H4 (cell line): ENCODE measurements at places on chromosomes 6 and 20. TPM values are rescaled to one million over a fixed set of nuclear protein-coding genes. Genes with fewer than 3 reads are reported as not detected.

Gene QKI
- 33.6 and 59.4 TPM in 2 replicates for total RNA-seq

Gene CCN5
- total RNA-seq, result 0.77 and 4.2 TPM in 2 replicates

Gene PTCHD4
- total RNA-seq, result 3.9 and 4.7 TPM in 2 replicates

Gene MAS1
- not detected in 2 replicates for total RNA-seq

GRCh38 chr6:161200610-161201370 is 73.1 kb downstream of the AGPAT4 start:
- no peak for DNase-seq

DNA sequence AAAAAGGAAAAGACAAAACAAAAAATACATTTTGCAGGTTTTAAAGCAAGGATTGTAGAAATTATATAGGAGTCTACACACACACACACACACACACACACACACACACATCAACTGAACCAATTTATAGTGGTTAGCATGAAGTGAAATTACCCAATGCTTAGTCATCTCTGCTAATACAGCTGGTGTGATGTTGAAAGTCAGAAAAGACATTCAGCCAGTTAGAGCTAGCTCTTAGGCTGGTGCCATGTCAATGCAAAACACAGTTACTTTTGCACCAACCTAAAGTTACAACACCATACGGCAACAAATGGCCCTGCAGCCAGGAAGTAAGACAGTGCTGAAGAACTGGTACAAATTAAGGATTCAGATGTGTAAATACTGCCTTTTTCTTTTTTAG is 15.2 kb downstream of the FAM210B start:
- peak; percentile 85 for DNase-seq

DNA sequence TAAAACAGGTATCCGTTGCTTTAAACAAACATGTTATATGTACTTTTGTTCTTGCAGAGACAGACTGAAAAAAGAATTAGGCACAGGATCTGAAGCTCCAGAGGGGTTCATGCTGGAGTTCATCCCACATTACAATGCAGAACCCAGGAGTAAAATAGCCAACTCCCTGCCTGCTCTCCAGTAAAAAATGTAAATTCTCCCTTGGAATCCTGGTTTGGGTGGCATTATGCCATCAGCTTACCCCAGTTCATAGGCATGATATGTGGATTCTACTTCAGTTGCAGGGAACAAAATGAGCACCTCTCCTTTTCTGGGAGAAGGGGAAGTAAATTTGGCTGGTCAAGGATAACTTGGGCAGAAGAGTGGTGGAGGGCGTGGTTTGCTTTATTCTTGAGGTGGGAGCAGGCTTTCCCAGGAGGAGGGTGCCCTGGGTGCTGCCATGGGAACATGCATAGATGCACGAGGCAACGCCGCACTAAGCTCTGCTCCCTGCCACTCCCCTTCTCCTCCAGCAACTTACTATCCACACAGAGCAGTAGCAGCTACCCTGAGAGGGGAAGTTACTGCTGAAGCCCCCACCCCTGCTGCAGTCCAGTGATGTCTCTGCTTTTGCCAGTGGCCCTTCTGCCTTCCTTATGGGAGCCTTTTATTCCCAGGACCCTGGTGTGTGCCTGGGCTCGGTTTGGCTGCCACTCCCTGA is 71.6 kb upstream of the GLP1R start:
- DNase-seq, result no peak

DNA sequence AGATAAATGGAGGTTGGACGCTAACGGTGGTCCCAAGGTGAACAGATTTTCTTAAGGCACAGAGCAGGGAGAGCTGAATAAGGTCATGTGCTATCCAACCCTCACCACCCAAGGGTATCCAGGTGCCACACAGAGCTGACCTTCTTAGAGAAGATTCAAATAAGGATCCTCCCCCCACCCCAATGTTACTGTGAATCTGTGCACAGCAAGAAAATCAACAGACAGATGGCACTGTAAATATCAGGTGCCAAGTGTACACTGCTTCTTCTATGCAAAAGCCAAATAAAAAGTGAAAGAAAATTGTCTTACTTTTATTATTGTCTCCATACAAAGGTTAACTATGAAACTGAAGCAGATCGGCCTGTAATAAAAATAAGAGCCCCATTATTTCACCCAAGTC is 96.9 kb downstream of the PAK5 start:
- DNase-seq, result no peak

GRCh38 chr20:23407781-23408464 is 13.4 kb downstream of the NAPB start:
- no peak for DNase-seq
